ENCODE measurements at places on chromosomes 4 and X.

DNA sequence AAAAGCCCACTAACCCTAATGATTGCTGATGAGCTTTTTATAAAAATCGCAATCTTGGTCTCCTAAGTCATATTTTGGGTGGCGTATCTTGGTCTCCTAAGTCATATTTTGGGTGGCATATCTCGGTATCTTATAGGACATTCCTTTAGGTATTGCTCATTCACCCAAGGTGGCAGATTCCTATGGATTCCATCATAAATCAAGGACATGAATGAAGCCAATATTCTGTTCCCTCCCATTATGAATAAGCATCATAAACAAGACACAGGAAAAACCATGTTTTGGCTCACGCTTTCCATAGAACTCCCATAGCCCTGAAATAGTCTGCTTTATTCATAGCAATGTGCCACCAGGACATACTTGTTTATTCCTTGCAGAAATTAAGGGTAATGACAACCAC, 95.0 kb upstream of the CD99 start:
- H3K4me3 ChIP-seq: no peak overlapping the region
- H3K4me1 ChIP-seq: no peaks in the 10 kb centered on the region
- H3K27me3 ChIP-seq: no peaks in the 10 kb centered on the region

DNA sequence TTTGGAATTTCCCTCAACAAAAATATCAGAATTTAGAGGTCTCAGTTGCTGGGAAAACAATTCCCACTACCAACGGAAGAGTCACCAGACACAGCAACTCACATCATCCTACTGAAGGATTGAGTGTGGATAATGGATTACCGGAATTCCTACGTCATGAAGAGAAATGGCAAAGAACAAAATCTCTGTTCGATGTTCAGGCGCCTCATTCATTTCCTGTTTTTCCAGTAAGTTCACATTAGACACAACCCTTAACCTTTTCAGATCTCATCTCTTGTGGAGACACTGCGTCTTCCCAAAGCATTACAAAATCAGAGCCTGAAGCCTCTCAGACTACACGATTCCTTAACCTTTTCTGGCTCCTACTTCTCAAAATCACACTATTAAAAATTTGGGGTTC, 58.5 kb upstream of the CPEB2 start:
- no peak overlapping the region for H3K27ac ChIP-seq
- H3K4me1 ChIP-seq: no peaks in the 10 kb centered on the region
- DNase-seq: no peak
- no peaks in the 10 kb centered on the region for H3K27me3 ChIP-seq

- H3K36me3 ChIP-seq: no peaks in the 10 kb centered on the region
- no peaks in the 10 kb centered on the region for H3K4me1 ChIP-seq
- DNase-seq: no peak
- no peaks in the 10 kb centered on the region for H3K27me3 ChIP-seq
These were observed 12.2 kb downstream of the EGFL6 start for GRCh38 chrX:13581554-13581953.

GRCh38 chr4:122668241-122668640, 47.4 kb upstream of the IL21 start:
- H3K36me3 ChIP-seq: no peaks in the 10 kb centered on the region
- no peaks in the 10 kb centered on the region for H3K4me1 ChIP-seq
- no peak for DNase-seq

GRCh38 chrX:67777148-67777547, 233.3 kb downstream of the AR start:
- no peak for DNase-seq
- H3K4me3 ChIP-seq: no peak overlapping the region
- no peaks in the 10 kb centered on the region for H3K4me1 ChIP-seq
- H3K36me3 ChIP-seq: no peaks in the 10 kb centered on the region
- H3K27me3 ChIP-seq: no peaks in the 10 kb centered on the region

GRCh38 chrX:140526171-140526570, 21.3 kb upstream of the SOX3 start:
- no peaks in the 10 kb centered on the region for H3K27me3 ChIP-seq
- no peak for DNase-seq
- H3K36me3 ChIP-seq: no peaks in the 10 kb centered on the region

DNA sequence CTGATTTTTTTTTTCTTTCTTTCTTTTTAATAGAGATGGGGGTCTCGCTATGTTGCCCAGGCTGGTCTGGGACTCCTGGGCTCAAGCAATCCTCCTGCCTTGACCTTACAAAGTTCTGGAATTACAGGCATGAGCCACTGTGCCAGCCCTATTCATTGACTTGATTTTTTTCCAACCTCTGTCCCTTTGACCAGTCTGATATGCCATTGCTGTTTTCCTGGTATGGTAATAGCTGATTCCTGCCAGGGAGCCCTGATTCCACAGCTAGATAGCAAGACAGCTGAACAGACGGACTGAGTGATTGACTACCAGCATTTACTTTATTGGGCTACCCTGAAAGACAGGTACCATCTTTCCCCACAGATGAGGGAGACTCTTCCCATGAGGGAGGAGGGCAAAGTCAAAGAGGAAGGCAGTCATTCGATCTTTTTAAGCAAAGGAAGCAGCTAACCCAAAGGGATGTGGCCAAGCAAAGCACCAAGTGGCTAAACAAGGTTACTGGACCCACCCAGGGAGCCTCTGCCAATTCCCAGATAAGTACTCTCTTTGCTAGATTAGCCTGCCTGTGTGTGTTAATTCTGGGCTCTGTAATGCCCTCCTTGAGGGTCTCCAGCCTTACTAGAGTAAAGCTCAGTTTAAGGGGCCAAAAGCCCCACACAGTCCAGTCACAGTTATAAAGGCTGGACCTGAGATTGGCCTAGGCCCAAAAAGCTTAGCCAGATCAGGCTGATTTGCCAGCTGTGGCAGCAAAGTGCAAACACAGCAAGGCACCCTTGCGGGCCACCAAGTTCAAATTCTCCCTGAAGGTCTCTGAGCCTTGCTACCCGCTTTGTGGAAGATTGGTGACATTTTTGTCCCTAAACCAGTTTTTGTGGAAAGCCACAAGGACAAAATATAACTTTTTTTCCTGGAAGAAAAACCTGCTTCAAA, 192.4 kb upstream of the GPC4 start:
- DNase-seq: no peak
- no peaks in the 10 kb centered on the region for H3K36me3 ChIP-seq
- H3K4me1 ChIP-seq: no peaks in the 10 kb centered on the region
- no peak overlapping the region for H3K4me3 ChIP-seq

- no peak overlapping the region for H3K4me3 ChIP-seq
- H3K36me3 ChIP-seq: no peaks in the 10 kb centered on the region
- H3K4me1 ChIP-seq: no peaks in the 10 kb centered on the region
- no peaks in the 10 kb centered on the region for H3K27me3 ChIP-seq
- H3K27ac ChIP-seq: no peak overlapping the region
- DNase-seq: no peak
These were observed 49.5 kb upstream of the GYPA start for GRCh38 chr4:144190009-144190408.

- DNase-seq: no peak
- H3K36me3 ChIP-seq: no peaks in the 10 kb centered on the region
- no peak overlapping the region for H3K27ac ChIP-seq
- H3K4me1 ChIP-seq: no peaks in the 10 kb centered on the region
- H3K4me3 ChIP-seq: no peak overlapping the region
These were observed 119.0 kb downstream of the GPR143 start for GRCh38 chrX:9646471-9647224.

DNA sequence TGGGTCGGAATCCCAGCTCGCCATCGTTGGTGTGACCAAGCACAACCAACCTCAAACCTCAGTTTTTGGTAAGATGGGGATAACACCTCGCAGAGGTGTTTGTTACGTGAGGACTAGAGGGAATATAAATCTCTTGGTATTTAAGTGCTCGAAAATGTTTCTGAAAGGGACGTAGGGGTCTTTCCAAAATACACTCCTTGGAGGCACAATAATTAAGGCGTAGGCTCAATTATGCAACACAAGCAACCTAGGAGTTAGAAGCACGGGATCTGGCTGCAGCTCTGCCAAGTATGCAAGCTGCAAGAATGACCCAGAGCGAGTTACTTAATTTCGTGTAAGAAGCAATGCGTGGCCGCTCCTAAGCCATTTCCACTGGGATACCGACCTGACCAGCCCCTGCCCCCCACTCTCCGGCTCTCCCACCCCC, 552 bp downstream of the ADH5 start:
- no peak for DNase-seq
- H3K27me3 ChIP-seq: no peaks in the 10 kb centered on the region
- H3K36me3 ChIP-seq: peaks cover 6% of the 10 kb centered on the region
- H3K27ac ChIP-seq: no peak overlapping the region

- H3K4me1 ChIP-seq: no peaks in the 10 kb centered on the region
- no peak overlapping the region for H3K4me3 ChIP-seq
- no peaks in the 10 kb centered on the region for H3K36me3 ChIP-seq
- no peak for DNase-seq
- no peak overlapping the region for H3K27ac ChIP-seq
These were observed 259.4 kb upstream of the JADE1 start for GRCh38 chr4:128550060-128550459.

DNA sequence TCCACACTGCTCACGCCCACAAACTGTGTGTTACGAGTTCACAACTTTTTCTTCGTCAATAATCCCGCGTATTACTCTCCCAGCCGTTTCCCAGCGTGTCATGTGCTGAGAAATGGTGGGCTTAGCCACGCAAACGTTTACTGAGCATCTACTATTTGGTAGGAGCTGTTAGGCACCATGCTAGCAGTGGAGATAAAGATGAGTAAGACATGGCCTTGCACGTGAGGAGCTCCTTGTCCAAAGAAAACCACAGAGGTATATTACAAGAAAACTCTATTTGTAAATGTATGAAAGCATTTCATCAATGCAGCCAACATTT, 821 bp upstream of the TMEM128 start:
- peak overlapping the region; percentile 96 for H3K4me3 ChIP-seq
- DNase-seq: no peak
- H3K36me3 ChIP-seq: peaks cover 9% of the 10 kb centered on the region

GRCh38 chrX:70292788-70293187, 2.9 kb downstream of the KIF4A start:
- no peaks in the 10 kb centered on the region for H3K4me1 ChIP-seq
- H3K27me3 ChIP-seq: no peaks in the 10 kb centered on the region
- H3K27ac ChIP-seq: no peak overlapping the region
- H3K4me3 ChIP-seq: no peak overlapping the region
- no peak for DNase-seq

- DNase-seq: no peak
- H3K4me1 ChIP-seq: no peaks in the 10 kb centered on the region
- no peaks in the 10 kb centered on the region for H3K27me3 ChIP-seq
- H3K4me3 ChIP-seq: no peak overlapping the region
- no peaks in the 10 kb centered on the region for H3K36me3 ChIP-seq
These were observed 31.1 kb upstream of the KCTD8 start for GRCh38 chr4:44479731-44480130.

- no peak overlapping the region for H3K4me3 ChIP-seq
- H3K27ac ChIP-seq: no peak overlapping the region
- DNase-seq: no peak
- no peaks in the 10 kb centered on the region for H3K36me3 ChIP-seq
These were observed 254.2 kb downstream of the KCTD8 start for GRCh38 chr4:44194365-44194764.

DNA sequence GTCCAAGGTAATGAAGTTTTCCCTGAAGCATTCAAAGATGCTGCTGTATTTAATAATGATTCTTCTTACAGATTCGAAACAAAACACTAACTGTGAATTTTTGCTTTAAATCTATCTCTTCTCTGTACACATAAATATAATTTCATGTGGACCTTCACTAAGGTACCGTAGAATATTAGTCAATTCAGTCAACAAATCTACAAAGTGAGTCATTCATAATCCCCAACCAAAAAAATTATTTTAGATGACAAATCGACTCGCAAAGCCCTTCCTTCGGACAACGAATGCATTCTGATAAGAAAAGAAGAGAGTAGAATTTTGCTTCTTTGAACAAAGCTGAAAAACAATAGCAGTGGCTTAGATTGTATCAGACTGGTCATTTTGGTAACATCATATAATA, 95.7 kb downstream of the PRDM5 start:
- no peaks in the 10 kb centered on the region for H3K4me1 ChIP-seq
- DNase-seq: no peak
- H3K4me3 ChIP-seq: no peak overlapping the region
- H3K27me3 ChIP-seq: no peaks in the 10 kb centered on the region
- H3K36me3 ChIP-seq: no peaks in the 10 kb centered on the region

DNA sequence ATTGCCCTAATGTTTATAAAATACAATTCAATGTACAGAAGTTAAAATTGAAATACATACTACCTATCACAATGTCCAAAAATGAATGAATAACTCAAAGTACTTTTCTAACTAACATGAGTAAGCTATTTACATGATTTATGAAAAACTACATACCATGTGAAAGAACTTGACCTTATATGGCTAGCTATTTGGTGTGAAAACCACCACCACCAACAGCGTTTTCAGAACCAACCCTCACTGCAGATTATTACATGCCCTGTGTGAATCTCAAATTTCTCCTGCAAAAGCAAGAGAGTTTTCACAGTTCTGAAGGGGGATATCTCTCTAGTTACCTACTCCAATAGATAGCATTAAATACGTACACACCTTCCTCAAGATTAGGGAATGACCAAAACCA, 198.5 kb downstream of the SPATA18 start:
- H3K27me3 ChIP-seq: no peaks in the 10 kb centered on the region
- H3K27ac ChIP-seq: no peak overlapping the region
- no peaks in the 10 kb centered on the region for H3K4me1 ChIP-seq
- no peaks in the 10 kb centered on the region for H3K36me3 ChIP-seq
- H3K4me3 ChIP-seq: no peak overlapping the region

DNA sequence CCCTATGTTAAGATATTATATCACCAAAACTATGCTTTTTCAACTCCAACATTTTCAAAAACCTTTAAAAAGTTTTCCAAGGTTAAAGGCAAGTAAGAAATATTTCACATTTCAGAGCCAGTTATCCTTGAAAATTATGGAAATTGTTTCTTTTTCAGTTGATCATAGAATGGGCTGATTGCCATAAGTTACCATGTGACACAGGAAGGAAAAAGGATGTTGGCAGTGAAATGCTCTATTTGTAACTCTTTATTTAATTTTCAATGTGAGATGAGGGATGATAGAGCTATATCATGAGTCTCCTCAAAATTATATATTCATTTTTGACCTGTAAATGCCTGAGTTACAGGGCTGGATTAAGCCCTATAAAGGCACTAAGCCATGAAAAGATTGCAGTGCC, 93.0 kb upstream of the PLS3 start:
- H3K4me1 ChIP-seq: no peaks in the 10 kb centered on the region
- no peak for DNase-seq
- no peaks in the 10 kb centered on the region for H3K36me3 ChIP-seq
- H3K27ac ChIP-seq: no peak overlapping the region

DNA sequence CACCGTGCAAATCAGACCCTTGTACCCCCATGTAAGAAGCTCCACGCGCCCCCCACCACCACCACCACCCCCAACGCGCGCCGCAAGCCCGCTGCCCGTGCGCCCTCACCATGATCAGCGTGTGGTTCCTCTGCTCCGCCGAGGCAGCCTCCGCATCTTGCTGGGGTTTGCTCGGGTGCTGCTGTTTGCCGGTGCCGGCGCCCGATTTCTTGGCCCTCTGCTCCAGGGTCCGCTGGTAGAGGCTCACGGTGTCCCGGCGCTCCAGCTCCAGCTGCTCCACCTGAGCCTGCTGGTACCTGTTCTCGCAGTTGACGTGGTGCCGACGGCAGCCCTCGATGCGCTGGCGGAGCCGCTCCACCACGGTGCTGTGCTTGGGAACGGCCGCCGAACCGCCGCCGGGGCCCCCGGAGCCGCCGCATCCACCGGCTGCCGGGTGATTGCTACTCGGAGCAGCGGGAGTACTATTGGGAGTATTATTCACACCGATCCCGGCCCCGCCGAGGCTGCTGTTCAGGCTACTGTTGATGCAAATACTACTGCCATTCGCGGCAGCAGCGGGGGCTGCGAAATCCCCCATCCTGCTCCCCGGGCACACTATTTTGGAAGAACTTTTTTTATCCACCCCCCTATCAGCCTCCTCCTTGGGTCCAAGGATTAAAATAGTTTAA, 1.1 kb downstream of the MAML3 start:
- H3K4me1 ChIP-seq: no peaks in the 10 kb centered on the region
- H3K4me3 ChIP-seq: peak overlapping the region; percentile 69
- no peak overlapping the region for H3K27ac ChIP-seq

Measured in iPS DF 6.9 (cell line).